ENCODE measurements at places on chromosomes 1 and 21.

GRCh38 chr1:169484683-169485430, 887 bp downstream of the SLC19A2 start:
- DNase-seq = no peak

DNA sequence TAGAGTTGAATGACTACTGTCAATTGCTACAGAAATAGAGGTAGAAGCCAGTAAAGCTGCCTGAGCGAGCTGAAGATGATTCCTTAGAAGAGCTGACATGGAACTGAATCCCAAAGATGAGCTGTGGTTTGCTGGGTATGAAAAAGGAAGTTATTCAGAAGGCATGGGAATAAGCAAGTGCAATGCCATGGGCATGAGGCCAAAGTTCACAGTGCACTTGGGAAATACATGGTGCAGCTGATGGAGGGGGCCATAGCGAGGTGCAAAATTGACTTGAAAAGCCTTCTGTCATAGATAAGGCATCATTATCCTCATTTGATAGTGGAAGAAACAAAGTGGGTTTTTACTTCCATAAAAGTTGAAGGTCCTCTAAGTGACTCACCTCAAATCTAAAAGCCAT, 88.6 kb downstream of the NEK7 start:
- DNase-seq = no peak

GRCh38 chr1:71944006-71944405, 338.3 kb downstream of the NEGR1 start:
- no peak for DNase-seq

DNA sequence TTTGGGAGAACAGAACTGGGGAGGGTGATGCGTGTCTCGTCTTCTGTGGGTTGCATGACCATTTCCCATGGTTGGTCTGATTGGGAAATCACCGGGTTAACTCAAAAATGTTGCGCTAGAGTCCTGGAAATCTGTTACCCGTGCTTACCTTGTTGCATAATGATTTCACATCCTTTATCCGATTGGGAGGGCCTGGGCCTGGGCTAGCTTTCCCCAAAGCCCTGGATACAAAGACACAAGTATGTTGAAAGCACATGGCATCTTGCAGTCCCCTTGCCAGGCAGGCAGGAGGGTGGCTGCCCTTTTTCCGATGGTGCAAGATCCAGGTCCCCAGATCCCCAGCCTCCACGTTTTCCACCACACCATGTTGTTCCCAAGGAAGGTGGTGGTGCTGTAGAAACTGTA, 582 bp downstream of the TRPM2 start:
- no peak for DNase-seq

GRCh38 chr1:238485912-238486209, 595.1 kb upstream of the ZP4 start:
- no peak for DNase-seq

- no peak for DNase-seq
Measured at GRCh38 chr1:205067031-205067430, 17.2 kb downstream of the TMEM81 start.

- peak; percentile 72 for DNase-seq
Measured at GRCh38 chr21:39788383-39788782, 43.4 kb downstream of the IGSF5 start.

- no peak for DNase-seq
Measured at GRCh38 chr1:46605232-46605631, 1.2 kb upstream of the MKNK1 start.

DNA sequence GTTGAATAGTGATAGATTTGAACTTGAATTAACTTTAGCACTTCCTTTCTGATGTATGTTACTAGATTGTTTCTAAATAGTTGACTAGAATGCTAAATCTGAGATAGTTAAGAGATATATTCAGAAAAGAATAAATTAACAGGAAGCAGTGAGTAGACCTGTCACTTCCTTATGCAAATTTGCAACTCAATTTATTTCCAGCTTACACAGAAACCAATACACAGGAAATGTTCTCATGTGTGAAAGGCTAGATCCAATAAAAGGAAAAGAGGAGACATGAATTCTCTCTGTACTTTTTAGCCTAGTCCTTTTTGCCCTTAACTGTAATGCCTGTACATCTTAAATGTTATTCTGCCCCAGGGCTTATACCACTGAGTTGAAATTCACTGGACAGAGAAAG, 522.3 kb downstream of the COL11A1 start:
- DNase-seq = no peak

DNA sequence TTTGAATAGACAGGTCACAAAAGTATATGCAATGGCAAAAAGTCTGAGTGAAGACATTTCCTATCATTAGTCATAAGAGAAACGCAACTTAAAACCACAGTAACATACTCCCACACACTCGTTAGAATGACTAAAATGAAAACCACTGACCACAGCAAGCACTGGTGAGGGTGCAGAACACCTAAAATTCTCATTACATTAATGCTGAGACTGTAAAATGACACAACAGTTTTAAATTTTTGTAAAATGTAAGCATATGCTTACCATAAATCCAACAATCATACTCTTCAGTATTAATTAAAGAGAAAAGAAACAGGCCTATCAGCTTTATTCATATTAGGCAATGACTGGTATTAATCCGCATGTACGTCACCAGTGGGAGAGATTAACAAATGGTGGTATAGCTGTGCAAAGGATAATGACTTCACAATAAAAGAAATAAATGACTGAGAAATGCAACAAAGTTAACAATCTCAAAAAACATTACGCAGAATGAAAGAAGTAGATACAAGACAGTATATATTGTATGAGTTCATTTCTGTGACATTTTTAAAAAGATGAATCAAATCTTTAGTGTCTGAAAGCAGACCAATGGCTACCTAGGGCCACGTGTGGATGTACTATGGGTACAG, 253.5 kb downstream of the AKT3 start:
- no peak for DNase-seq

DNA sequence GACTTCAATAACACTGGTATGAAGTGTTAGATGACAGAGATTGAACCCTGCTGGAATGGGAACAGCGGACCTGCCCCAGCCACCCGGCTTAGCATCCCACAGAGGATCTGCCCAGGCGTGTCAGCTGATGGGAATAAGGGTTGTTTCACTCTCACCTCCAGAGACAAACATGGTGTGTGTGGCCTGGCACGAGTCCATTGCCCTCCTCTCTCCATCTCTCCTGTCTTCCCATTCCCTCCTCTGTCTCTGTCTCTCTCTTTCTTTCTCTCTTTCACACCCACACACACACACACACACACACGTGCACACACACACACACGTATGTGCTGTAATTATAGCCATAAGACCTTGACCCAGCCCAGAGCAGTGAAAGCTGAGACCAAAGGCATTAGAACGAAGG, 200.2 kb downstream of the HIVEP3 start:
- DNase-seq = no peak

Data from anterior cingulate cortex (tissue), 58 donors.